AG10803 (cell line): ENCODE measurements at places on chromosomes 16 and 17.

DNA sequence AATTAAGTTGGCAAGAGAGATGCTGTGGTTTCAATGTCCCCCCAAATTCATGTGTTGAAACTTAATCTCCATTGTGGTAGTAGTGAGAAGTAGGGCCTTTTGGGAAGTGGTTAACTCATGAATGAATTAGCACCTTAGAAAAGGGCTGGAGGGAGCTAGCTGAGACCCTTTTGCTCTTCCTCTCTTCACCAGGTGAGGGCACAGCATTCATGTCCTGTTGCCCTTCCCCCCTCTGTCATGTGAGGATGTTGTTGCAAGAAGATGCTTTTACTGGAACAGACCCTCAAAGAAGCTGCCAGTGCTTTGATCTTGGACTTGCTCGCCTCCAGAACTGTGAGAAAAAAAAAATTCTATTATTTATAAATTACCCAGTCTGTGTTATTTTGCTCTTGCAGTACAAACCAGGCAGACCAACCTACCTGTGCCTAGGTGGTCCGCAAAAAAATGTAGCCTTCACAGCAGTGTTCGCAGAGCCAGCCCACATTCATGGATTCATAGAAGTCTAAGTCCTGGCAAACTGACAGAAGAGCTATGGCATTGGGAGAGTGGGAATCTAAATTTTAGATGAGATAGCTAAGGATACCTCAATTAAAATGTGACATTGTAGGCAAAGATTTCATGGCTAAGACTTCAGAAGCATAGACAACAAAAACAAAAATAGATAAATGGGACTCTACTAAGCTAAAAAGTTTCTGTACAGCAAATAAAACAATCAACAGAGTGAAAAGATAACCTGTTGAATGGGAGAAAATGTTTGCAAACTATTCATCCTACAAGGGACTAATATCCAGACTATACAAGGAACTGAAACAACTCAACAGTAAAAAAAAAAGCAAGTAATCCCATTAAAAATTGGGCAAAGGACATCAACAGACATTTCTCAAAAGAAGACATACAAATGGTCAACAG lies 32.0 kb upstream of the ABCA5 start:
- no peak for DNase-seq

DNA sequence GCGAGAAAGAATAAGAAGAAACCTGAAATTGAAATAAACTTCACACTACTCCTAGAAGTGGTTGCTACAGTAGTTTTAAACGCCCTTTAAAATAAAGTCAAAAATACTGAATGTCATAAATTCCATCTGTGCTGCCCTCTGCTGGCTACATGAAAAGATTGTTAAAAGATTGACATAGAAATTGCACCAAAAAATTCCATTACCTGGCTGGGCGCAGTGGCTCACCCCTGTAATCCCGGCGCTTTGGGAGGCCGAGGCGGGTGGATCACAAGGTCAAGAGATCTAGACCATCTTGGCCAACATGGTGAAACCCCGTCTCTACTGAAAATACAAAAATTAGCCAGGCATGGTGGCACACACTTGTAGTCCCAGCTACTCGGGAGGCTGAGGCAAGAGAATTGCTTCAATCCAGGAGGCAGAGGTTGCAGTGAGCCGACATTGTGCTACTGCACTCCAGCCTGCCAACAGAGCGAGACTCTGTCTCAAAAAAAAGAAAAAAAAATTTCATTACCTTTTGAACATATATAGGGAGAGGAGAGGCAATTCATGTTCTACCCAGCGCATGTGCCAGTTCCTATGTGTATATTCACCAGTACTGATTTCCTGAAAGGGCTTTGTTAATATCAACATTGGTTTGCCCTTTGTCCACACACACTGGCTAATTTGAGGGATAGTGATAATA lies 36.5 kb downstream of the CYTH1 start:
- DNase-seq = peak; percentile 50

DNA sequence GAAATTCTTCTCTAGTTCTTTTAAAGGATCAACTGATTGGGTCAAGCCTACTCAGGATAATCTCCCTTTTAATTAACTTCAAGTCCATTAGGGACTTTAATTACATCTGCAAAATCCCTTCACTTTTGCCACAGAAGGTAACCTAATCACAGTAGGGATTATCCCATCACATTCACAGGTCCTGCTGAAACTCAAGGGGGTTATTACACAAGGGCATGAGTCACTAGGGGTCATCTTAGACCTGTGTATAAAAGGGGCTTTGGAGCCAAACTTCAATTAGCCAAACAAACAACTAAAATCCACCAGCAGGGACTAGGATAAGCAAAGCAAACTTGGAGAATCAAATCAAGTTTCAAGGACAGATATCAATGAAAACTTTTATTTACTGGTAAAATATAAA lies 19.4 kb downstream of the CIAPIN1 start:
- no peak for DNase-seq

DNA sequence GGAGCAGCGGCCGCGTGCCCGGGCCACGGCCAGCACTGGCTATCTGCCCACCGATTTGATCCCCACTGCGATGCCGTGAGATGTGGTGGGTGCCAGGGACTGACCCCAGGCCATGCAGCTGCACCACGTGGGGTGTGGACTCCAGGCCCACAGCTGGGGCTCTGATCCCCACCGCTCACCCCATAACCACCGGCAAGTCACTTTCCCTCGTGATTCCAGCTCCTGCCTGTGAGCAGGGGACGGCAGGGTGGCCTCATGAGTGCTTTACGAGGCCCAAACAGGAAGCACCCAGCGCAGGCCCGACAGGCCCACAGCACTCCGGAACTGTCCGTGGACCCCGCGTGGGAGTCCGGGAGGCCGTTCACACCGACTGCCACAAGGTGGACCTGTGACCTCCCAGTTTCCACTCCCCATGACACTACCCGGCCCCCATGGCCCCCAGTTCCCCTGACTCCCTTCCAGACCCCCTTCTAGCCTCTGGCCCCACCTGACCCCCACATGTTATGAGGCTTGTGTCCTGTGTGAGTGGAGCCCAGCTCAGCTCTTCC lies 616 bp downstream of the PTX4 start:
- DNase-seq = no peak

- DNase-seq = no peak
Measured at GRCh38 chr16:47780213-47780875, 319.2 kb downstream of the PHKB start.

DNA sequence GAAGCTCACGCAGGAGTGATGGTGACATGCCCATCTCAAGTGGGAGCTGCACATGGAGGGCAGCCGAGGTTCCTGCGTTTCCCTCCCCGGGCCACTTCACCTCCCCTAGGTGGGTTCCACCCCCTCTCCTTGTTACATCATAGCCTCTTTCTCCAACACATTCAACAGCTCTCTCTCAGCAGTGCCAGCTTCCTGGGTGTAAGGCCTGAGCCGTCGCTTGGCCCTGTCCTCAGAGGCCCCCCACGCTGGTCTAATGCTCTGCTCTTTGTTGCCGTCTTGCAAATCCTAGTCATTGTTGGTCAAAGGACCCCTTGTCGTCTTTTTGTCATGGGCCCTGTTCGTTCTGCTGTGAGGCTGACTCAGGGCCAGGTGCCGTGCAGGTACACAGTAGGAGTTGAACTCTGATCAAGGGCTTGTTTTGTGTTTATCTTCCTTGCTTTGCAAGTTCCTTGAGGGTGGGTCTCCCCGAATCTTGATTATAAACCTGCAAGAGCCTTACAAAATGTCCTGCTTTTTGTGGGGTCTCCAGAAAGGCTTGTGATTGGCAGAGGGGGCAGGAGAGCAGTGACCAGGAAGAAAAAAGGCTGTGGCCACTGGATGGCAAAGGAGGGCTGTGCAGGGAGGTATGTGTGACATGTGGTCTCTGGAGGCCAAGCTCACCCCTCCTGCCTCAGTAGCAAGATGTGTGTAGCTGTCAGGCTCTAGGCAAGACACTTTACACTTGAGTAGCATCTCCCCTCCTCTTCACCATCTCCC lies 136.6 kb downstream of the CCDC182 start:
- DNase-seq = no peak

DNA sequence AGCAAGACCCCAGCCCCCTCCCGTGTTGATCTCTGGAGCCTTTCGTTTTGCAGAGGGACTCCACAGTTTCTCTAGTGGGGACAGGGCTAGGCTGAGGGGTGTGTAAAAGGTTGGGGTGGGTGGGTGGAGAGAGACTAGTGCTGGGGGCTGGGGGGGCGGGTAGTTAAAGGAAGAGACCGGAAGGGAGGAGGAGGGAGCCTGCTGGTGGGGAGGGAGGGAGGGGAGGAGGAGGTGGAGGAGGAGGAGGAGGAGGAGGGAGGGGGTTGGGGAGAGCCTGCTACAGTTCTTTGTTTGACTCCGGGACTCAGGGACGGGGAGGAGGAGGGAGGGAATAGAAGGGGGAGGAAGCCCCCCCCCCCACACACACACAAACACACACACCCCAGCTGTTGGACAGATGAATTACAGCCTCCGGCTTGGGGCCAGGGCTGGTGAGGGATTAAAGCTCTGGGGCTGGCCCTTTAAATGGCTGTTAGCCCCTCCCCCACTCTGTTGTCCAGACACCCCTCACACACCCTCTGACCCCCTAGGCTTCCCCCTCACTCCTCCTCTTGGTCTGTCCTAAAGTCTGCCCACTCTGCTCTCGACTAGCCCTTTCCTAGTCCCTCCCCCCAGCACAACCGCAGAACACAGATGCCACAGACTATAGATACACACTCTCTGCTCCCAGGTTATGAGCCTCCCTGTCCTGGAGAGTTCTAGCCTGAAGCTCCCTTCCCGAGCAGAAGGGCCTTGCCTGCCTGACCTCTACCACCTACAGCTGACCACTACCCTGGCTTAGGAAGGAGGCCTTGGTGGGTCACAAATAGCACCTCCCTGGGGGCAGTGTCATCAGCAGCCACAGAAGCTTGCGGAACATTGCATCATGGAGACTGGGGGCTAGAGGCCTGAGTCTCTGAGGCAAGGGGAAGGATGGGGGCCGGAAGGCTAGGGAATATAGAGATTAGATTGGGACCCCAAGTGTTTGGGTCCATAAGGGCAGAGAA lies 4.4 kb downstream of the KDM6B start:
- DNase-seq = peak; percentile 78

DNA sequence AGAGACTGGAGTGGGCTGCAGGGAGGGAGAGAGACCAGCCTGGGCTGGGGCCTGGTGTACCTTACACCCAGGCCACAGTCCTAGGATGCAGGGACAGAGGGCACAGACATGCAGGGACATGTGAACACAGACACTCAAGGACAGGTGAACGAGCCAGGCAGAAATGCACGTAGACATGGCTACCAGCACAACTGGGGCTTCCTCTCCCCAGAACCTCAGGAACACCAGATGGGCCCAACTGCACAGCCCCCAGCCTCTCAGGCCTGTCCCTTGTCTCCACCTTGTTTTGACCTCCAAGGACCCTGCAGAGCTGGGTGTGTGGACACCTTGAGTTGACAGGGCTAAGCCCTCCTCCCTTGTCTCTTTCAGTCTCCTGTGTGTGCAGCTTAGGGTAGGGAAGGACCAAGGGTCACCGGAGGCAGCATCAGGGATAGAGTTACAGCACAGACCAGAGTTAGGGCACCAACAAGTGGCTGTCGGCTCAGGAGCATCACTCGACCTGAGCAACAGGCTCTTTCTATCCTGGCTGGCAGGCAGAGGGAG lies 9.2 kb downstream of the SEZ6 start:
- DNase-seq = no peak

DNA sequence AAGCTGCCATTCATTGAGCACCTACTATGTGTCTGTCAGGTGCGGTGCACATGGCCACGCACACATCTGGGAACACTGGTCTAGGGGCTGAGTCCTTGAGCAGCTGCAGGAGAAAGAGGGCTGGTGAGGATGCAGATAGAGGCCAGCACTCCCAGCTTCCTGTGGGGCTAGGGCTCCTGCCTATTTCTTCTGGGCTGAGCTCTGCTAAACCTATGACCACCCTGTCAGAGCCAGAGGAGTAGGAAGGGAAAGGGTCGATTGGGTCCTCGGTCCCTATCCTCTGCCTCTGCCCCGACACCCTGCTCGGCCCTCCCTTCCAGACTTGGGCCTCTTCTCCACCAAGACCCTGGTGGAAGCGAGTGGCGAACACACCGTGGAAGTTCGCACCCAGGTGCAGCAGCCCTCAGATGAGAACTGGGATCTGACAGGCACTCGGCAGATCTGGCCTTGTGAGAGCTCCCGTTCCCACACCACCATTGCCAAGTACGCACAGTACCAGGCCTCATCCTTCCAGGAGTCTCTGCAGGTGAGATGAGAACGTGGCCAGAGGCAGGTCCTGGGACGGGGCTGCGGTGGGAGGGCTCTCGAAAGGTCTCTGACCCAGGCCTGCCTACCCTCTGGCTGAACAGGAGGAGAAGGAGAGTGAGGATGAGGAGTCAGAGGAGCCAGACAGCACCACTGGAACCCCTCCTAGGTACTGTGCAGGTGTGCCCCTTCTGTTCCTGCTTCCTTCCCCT lies 4.0 kb upstream of the TMEM88 start:
- no peak for DNase-seq
